Vagina (tissue), 2 donors: ENCODE measurements at places on chromosomes 16 and 17.

DNA sequence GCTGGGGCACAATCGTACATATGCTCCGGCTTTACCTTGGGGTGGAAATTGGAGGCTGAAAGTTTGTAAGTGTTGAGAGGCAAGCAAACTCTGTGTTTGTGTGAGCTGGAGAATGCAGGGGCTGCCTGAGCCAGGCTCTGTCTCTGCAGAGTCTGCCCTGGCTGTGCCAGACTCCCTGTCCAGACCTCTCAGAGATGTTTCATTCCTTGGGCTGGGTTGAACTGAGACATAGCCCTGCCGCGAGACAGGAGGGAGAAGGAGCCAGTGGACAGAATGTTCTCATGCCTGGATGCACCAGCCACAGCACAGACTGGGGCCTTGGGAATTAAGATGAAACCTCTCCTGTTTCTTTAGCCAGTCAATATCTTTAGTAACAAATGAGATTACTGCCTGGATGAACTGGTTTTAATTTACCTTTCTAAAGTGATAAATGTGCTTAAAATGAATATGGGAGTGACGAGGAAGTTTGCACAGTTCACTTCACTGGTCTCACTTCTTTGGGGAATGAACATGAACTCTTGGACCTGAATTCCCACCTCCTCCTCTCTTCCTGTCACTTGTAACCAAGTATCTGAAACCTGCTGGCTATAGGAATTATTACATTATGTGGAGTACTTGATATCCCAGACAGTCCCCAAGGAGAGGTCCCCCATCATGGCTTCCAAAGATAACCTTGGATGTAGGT is 40.1 kb downstream of the YPEL2 start:
- DNase-seq: no peak

- DNase-seq: no peak
Measured at GRCh38 chr17:4739122-4740024, at the start of the genes CXCL16 and ZMYND15. Gene CXCL16, minus strand, starts transcription at chr17:4739928. Its CDS starts 589 bp downstream, at chr17:4739339. Gene ZMYND15, plus strand, starts transcription at chr17:4739833. Its CDS starts 716 bp downstream, at chr17:4740549.

GRCh38 chr17:59097876-59098275 is 8.8 kb downstream of the TRIM37 start:
- DNase-seq: no peak

DNA sequence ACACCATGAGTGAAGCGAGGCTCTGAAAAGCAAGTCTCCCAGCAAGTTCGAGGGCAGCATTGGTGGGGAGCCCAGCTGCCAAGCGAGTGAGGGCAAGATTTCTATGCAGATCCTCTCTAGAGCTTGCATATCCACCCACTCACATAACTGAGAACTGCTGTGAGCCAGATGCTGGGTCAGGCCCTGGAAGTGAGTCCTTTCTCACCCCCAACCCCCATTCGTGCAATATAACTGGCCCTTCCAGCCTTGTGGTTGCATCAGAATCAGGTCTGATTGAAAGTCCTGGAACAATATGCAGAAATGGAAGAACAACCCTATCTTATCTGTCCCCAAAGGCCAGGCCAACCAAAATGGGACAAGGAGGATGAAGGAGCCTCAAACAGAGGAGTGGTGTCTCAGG is 146.6 kb downstream of the IRX5 start:
- DNase-seq: no peak

DNA sequence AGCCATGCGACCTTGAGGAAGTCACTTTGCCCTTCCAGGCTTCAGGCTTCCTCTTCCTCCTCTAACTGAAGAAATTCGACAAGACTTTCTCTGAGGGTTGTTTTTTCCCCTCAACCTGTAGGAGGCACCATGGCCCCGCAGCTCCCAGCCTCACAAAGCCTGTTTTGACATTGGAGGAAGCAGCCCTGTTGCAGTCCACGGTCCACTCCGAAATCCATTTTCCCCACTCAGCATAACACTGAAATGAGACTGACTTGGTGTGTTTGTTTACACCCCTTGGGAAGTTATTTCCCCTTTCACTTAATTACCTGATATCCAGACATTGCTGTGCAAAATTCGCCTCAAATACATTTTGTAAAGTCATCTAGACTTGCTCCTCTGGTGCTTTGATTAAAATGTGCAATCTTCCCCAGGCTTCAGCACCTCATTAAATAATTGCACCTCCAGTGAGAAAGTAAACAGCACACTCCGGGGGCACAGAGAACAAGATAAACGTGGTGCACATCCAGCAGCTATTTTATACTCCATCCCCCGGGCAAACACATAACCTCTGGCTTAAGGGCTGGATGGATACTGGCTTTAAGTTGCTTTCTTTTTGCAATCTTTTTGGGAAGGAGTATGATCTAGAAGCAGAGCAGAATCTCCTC is 41.4 kb upstream of the PIRT start:
- DNase-seq: no peak

DNA sequence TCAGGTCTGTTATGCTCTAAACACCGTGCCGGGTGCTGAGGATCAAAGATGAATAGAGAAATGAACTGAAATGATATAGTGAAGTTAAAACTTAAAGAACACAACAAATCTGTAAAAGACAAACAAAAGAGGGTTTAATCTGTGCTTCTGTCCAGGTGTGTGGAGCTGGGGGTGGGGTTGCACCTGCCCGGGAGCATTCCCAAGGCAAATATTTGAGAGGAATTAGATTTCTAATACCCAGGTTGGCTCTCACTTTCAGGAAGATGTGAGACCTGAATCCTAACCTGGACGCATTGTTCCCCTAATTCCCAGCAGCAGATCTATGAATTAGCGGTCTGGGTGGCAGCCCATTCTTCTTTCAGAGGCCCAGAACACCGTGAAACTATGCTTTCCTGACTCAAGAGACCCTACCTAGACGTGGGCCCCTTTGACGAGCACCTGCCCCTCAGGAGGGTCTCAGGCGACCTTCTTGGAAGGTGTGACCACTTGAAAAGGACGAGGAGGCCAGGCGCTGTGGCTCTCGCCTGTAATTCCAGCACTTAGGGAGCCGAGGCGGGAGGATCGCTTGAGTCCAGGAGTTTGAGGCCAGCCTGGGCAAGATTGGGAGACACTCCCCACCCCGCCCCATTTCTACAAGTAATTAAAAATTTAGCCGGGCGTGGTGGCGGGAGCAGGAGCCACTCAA is 677 bp upstream of the RANGRF start:
- DNase-seq: no peak

DNA sequence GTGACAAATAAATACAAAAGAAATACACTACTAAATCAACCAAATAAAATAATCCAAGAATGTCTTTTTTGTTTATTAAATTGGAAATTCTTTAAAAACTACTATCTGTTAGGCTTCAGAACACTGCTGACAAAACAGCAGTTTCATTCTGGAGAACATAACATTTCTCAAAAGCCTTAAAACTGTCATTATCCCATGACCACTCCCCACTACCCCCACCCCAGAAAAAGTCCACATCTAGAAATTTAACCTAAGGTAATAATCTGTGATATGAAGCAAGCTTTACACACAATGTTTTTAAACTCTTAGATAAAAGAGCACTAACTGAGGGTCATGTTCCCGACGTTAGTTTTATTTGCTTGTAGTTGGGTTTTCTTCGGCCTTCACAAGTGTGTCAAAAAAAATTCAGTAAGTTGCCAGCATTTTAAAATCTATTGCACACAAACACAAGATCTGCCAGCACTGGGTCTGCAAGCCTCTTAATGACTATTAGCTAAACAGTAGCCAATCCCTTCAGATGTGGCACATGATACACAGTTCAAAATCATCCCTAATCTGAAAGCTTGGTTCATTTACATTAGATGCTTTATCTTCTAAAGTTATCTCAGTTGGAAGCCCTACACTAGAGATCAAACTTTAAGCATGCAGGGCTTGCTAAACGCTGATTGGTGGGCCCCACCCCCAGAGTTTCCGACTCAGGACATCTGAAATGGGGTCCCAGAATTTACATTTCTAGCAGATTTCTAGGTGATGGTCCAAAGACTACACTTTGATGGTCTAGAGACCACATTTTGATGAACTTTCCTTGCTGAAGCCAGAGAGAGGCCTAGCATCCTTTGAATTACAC is 75.2 kb downstream of the KANSL1 start:
- no peak for DNase-seq

- DNase-seq: no peak
Measured at GRCh38 chr16:83458612-83459011, 349.2 kb upstream of the HSBP1 start.

DNA sequence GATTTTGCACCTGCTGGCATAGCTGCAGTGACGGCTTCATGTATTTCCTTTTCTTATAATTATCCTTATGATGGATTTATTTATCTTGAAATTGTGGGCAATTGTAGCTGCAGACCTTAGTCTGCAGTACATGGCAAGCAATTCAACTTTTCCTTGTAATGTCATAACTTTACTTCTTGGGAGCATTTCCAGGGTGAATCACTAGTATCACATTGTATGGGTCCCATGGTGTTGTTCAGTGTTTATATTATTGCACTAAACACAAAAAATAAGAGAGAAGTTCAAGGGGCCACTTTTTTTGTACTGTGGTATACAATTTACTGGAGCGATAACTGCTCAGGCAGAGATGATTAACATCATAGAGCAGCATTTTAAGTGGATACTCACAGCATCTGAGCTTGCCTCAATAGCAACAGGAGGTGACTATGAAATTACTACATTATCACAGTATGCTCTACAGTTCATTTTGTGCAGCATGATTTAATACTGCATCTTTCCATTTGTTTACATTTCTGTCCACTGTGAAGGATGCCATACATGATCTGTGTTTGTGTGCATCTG is 169.5 kb downstream of the STX8 start:
- DNase-seq: no peak

- DNase-seq: no peak
Measured at GRCh38 chr17:40921026-40921425, 16.4 kb downstream of the KRT23 start.

- DNase-seq: no peak
Measured at GRCh38 chr17:44623070-44623725, 33.1 kb upstream of the MEIOC start.

DNA sequence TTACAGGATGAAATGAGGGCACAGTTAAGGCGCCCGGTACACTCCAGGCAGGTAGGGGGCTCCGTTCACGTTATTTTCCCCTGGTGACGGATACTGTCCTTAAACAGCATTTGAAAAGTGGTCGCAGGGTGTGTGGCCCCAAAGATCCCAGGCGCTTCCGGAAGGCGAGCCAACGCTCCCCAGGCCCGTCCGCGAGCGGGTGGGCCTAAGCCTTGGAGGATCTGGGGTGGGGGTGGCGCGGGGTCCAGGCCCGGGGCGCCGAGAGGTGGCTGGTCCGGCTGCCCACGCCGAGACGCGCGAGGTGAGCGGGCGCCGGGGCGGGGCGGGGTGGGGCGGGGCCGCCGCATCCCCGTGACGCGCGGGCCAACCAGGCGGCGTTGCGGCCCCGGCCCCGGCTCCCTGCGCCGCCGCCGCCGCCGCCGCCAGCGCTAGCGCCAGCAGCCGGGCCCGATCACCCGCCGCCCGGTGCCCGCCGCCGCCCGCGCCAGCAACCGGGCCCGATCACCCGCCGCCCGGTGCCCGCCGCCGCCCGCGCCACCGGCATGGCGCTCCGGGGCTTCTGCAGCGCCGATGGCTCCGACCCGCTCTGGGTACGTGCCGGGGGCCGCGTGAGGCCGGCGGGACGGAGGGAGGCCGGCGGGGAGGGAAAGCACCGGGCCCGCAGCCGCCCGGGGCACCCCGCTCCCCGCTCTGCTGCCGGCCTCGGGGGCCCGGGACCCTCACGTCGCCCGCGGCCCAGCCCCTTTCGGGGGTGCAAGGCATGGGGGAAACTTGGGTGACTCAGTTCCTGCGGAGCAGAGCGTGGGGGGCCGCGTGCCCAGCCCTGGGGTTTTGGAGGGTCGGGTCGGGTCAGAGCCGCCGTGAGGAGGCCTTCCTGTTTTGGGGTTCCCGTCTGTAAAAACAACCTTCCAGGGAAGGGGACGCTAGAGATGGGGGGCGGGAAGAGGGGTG is at the start of gene ABCC1:
Gene ABCC1, plus strand, starts transcription at position 407 of the 951 bp plus-strand sequence. Its CDS starts 136 bp downstream, at position 543.
- DNase-seq: no peak

DNA sequence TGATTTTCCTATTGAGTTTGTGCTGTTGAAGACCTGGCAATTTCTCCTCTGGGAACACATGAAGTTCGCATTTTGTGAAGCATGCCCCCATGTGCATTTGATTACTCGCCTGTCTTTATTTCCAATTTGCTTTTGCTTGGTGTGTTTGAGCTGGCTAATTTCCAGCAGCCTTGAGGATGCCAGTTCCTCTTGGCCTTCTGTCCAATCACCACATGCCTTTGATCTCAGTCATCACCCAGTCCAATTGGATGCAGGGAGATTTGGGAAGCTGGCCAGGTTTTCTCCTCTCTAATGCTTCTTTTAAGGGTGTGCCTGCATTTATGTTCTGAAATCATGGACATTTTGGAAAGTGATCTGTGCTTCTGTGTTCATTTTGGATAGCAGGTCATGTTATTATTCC is 3.8 kb upstream of the TMEM100 start:
- DNase-seq: no peak

GRCh38 chr17:75683583-75683982 is 16.4 kb downstream of the SAP30BP start:
- no peak for DNase-seq

- DNase-seq: no peak
Measured at GRCh38 chr16:3348547-3349167, 7.0 kb upstream of the OR2C1 start.

DNA sequence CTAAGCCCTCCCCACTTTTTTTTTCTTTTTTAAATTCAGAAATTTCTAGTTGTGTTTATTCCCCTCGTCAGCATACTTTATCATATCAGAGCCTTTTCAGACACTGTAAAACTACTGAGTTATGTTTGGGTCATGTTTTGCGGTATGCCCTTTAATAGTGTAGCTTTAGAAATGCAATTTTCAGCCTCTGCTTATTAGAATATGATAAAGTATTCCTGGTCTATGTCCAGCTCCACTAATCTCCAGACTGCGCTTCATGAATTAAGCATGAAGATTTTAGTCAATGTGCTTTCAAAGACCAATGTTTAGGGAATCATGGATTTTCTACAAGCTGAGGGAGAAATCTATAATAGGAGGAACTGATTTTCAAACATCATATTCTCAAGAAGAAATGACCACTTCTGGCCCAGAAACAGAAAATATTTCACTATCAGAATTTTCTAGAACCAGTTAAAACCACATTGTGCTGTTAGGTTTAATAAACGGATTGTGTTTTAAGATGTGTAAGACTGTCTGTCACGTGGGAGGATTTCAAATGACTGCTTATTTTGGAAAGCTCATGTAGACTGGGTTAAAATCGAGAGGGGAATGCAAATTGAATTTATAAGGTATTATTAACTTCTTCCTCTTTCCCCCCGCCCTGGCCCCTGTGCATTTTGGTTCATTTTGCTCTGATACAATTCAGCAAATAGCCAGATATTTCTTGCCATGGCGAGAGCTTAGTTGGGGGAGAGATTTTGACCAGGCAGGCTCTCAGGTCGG is 498.5 kb downstream of the WWOX start:
- DNase-seq: no peak
